NCI-H1092 treated with DMSO at 0.1 percent for 48 hours (cell line): ENCODE measurements at places on chromosomes 3 and 15.

- DNase-seq: no peak
These were observed 2.0 kb upstream of the SLC24A1 start for GRCh38 chr15:65619626-65620290.

GRCh38 chr3:171850320-171850959, 7.3 kb downstream of the TMEM212 start:
- no peak for DNase-seq

GRCh38 chr3:29291982-29292363, 11.1 kb downstream of the RBMS3 start:
- no peak for DNase-seq

GRCh38 chr15:88736204-88736603, 67.0 kb upstream of the ACAN start:
- DNase-seq: no peak

GRCh38 chr3:172138792-172139507, 99.6 kb downstream of the FNDC3B start:
- DNase-seq: no peak

- no peak for DNase-seq
These were observed 85.1 kb upstream of the FLNB start for GRCh38 chr3:57923101-57923500.

GRCh38 chr3:71350998-71351397, 232.5 kb downstream of the FOXP1 start:
- DNase-seq: no peak

GRCh38 chr15:66771351-66771650, 69.3 kb downstream of the SMAD6 start:
- no peak for DNase-seq

DNA sequence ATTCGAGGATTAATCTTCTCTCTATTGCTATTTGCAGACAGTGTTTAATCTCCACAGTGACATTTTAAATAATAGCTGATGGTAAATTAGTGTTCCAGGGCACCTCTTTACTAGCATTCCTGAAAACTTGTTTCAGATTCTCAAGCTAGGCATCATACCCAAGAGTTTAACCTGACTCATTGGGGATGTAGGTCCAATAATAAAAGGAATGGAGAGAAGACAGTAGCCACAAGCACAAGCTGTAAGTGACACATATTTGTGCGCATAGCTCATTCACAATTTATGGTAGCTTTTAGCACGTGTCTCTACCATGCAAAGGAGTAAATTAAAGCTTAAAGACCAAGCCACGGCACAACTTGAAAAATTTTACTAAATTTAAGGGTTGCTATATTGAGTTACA, 171.3 kb upstream of the FAM3D start:
- no peak for DNase-seq

DNA sequence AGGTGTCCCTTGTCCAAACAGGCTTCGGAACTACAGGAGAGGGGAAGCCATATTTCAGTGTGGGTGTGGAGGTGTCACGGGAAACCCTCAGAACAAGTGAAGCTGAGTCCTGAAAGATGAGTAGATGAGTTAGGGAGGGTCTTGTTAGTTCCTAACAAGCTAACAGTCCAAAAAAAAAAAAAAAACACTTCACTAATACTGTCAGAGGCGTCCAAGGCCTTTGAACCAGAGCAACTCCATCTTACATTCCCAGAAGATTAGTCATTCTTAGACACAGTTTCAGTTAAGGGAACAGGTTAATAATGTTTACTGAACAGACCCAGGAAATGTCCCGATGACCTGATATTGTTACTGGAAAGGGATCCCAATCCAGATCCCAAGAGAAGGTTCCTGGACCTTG, 7.0 kb upstream of the ATP8B4 start:
- no peak for DNase-seq

DNA sequence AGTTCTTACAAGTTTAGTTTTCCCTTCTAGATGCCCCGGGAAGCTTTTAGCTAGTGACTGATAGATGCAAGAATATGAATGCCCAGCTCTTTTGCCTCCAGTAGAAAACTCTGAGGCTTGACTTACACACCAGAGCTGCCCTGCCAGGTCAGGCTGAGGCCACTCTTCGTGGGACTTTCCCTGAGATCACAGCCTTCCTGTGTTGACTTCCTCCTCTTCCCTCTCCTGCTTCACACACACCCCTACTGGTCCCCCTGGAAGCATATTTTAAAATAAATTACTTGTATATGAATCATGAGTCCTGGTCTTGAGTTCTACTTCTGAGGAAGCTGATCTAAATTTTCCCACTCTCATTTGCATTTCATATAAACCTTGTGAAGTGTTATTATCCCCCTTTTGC, 413.7 kb downstream of the PDCD6IP start:
- no peak for DNase-seq

GRCh38 chr3:108345492-108346205, 49.3 kb downstream of the HHLA2 start:
- no peak for DNase-seq

GRCh38 chr3:169305460-169305859, 358.1 kb downstream of the MECOM start:
- no peak for DNase-seq

- peak; percentile 58 for DNase-seq
These were observed at the start of gene C3orf70 for GRCh38 chr3:185152410-185153170. Gene C3orf70 (minus strand): TSS chr3:185153060. CDS start chr3:185152823, 237 bp downstream.

GRCh38 chr15:48862705-48863104, 15.2 kb upstream of the EID1 start:
- DNase-seq: no peak

DNA sequence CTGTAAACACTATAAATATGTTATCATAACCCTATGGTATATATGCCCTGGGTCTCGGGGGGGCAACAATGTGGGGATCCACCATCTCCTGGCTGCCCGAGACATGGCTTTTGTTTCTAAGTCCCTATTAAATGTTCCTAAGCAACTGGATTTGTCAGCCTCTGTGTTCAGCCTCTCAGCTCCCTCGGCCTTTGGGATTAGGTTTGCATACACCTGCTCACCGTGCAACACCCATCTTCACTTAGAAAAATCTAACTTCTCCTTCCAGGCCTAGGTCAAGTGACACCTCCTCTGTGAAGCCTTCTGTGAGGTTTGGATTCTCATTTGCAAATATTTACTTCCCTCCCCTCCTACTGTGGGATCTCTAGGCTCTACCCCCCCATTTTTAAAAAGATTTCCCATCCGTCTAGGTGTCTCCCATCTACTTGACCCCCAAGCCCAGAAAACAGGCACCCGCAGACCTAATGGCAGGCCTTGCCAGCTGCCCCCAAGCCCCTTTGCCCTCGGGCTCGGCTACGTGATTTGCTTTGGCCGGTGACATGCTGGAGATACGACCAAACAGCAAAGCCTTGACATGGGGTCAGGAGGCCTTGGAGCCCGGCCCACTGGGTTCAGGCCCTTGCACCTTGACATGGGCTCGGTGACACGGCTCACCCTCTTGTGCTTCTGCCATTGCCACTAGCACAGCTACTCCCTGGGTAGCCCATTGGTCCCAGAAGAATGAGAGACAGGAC, 66.0 kb upstream of the BLM start:
- DNase-seq: no peak

DNA sequence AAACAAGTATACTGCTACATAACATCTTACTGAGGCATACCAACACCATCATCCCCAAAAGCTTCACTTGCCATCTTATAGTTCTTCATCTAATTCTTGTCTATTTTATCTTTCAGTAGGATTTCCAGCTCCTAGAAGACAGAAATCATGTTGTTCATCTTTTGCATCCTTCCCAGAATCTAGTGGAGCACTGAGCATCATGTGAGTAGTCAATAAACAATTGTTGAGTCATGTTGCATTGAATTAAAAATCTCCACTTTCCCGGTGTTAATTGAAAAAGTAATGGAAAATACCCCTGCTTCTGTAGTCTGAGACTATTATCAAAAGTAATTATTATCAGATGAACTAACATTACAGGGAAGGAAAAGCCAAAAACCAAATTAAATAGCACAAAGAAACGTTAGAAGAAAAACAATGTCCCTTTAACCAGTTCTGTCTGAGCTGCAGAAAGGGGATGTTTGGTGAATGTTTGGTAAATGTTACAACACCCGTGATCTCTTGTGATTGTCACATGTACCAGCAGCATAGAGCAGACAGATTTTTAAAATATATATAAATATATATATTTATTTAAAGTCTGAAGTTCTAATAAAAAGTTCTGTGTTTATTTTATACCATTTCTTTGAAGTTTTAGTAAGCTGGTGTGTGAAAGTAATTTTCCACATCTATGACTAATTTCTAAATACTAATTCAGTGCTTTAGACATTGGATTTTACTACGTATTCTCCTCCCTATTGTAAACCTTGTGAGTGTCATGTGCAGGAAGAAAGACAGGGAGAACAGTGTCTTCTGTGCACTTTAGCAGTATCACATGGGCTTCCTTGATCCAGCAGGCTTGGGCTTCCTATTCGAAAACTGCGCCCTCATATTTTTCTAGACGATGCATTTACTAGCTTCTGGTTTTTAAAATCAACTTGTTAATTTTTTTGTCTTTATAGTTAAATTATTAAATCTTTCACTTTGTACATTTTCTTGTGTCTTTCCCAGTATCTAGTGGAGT, 85.6 kb downstream of the RAP2B start:
- DNase-seq: no peak

- DNase-seq: no peak
These were observed 9.1 kb upstream of the FOXB1 start for GRCh38 chr15:59994888-59995557.

DNA sequence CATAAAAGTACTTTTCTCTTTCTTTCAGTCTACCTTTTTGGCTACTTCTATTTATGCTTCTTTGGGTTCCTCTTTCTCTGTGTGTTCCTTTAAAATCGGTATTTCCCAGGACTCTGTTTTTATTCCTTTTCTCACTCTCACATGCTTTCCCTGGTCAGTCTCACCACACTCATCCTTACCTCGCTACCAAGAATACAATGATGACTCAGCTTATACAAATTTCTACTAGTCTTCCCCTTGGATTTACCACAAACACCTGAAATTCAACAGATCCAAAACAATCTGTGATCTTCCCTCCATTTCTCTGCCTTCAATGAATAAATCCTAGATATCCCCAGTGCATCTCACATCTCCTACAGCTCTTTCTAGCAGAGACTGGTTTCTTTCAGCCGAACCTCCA, 52.9 kb downstream of the TUBGCP4 start:
- DNase-seq: no peak

DNA sequence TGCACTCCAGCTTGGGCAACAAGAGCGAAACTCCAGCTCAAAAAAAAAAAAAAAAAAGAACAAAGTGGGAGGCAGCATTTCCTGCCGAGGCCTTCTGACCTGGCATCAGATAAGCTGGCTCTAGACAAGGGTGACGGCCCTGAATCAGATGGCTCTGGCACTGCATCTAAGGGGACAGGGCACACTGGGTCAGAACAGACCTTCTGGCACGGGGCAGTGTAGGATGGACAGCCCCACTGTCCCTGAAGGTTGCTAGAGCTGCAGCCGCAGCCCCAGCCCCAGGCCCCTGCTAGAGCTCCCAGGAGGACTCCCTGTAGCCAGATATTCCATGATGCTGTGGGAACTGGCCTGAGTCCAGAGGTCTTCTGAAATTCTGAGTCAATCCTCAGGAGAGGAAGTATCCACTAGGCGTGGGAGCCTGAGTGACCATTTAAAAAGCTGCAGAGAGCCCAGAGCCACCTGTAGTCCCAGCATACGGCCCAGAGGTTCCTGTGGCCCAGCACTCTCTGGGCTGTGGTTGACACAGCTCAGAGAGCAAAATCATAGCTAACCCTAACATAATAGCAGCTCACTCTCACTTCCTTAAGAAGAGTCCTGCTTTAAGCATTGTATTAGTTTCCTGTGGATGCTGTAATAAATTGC, 69.2 kb upstream of the MFGE8 start:
- no peak for DNase-seq

DNA sequence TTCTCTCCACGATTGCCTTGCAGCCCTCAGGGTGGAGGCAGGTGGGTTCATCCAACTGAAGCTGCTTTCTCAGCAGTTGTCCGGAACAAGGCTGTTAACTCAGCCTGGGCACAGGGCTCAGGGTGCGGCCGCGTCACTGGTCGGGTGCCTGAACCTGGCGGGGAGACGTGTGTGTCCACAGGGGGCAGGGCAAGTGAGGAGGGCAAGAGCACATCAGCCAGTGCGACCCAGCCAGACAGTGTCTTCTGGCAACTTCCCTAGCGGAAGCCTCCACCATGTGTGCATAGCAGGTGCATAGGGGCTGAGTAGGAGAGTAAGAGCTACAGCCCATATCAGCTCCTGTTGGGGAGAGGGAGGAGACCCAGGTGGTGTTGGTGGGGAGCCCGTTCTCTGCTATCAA, 150.4 kb upstream of the THRB start:
- DNase-seq: no peak

DNA sequence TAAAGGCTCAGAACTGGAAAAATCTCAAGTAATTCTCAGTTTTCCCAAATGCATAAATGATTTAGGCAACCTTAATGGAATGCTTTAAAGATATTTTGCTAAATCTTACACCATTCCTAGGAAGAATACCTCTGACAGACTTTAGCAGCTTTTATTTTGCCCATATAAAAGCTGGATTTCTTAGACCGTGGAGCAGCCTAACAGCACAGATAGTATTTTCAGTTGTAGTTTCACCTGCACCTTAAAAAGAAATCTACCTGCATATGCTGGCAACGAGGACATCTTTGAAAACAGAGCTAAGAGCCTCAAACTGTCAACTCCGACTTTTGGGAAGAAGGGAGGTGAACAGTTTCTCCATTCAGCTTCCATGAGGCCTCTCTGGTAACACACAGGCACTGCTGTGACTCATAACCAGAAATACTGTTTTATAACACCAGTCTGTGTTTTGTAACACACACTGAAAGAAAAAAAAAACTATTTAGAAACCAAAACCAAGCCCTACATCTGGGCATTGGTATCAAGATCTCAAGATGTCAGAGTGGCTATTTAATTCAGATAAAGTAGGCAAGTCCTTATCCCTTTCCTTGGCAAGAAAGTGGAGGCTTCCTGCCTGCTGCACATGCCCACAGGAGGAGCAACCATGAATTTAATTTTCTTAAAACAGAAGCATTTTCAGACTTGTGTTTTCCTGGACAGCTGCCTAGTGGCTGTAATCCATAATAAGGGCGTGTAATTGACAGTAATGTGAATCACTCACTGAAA, 181.5 kb upstream of the ICE2 start:
- no peak for DNase-seq

DNA sequence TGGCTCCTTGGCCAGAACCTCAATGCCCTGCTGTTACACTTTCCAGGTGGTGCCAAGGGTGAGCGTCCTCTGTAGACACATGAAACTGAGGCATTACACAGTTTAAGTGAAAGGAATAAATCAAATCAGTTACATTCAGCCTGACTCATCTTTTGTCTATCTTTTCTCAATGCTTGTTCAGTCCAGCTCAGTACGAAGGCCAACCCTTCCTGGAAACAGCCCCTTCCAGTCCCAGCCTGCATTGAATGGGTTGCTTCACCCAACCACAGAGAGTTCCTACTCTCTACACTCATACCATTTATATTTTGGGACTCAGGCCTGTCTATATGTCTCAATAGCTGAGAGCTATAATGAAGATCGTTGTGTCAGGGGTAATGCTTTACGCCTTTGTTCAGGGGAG, 363.6 kb downstream of the RORA start:
- DNase-seq: no peak

DNA sequence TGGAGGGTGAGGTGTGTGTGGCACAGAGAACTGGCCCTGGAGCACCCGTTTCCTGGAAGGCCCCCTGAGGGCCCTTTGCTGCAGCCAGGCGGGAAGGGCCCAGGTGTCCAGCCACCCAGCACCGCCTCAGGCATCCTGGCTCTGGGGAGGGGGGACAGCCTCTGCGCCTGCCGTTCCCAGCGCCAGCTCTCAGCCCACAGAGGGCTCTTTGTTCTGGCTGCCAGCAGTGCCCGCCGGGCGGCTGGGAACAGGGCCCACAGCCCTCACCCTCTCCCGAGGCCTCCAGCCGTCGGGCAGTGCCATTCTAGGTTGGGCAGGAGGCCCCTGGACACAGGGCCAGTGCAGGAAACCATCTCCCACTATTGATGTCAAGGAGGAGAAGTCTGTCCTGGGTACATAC, 8.3 kb downstream of the SLC38A3 start:
- no peak for DNase-seq
